Activated CD4-positive, CD25-positive, alpha-beta regulatory T cell (primary cell): ENCODE measurements at places on chromosomes 6 and 20.

GRCh38 chr6:133644548-133644891, 244.4 kb upstream of the TCF21 start:
- DNase-seq: no peak

DNA sequence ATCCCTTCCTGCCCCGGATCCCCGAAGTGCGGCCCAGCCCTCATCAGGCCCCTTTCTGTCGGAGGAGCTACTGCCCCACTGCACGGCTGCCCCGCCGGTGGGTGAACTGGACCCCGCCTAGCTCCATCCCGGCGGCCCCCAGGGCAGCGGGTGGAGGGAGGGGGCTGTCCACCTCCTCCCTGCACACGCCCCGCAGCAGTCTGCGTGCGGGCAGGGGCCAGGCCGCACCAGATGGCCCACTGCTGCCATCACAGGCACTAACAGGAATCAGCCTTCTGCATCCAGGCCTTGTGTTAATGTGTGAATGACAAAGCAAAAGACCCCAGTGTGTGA, 54.9 kb upstream of the UNC93A start:
- no peak for DNase-seq

DNA sequence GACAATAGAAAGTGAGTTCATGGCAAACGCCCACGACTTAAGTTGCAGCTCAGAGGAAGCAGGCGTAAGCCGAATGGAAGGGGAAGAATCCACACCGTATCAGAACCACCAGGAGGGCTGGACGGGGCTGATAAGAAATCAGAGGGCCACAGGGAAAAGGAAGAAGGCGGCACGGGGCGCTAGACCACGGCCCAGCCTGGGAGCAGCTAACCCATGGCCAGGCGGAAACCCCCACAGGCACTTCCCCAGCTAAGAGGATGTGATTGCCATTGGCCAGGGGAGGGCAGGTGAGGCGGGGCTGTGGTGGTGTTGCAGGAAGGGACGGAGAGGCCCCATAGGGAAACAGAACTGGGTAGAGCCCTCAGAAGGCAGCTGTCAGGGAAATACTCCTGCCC, 174.0 kb upstream of the AFDN start:
- DNase-seq: no peak

DNA sequence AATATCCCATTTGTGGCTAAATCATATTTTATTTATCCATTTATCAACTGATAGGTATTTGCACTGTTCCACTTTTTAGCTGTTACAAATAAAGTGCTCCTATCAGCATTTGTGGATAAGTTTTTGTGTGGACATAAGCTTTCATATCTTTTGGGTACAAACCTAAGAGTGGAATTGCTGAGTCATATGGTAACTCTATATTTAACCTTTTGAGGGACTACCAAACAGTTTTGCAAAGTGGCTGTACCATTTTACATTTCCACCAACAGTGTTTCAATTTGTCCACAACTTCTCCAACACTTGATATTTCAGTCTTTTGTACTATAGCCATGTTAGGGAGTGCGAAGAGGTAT, 23.6 kb upstream of the ECHDC1 start:
- no peak for DNase-seq

GRCh38 chr20:36391955-36392354, 85.8 kb downstream of the DLGAP4 start:
- DNase-seq: no peak

GRCh38 chr6:159522877-159523547, 170.0 kb downstream of the SOD2 start:
- DNase-seq: no peak

GRCh38 chr20:53201588-53201987, 229.4 kb downstream of the TSHZ2 start:
- DNase-seq: no peak

- DNase-seq: no peak
Measured at GRCh38 chr6:108801366-108801765, 46.9 kb upstream of the ARMC2 start.
